ENCODE measurements at places on chromosomes 2 and 18.

DNA sequence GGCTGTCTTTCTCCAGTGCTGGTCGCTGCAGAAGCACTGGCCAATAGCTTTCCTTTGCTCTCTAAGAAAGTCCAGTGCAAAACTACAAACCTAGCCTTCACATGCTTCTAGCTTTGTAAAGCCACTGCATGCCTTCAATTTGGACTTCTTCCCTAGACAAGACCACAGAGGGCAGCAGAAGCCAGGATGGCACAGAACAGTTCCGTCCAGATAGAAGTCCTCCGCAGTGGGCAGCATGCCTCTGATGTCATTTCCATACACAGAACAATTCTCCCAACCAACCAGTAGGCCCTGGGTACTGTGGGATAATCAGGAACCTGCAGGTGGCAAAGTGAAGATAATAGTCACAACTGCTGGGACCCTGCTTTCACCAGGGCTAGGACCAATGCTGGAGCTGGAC is 3.3 kb downstream of the ST6GAL2 start:
- no peak for DNase-seq

GRCh38 chr2:216700088-216700567 is 4.8 kb upstream of the IGFBP5 start:
- DNase-seq: no peak

DNA sequence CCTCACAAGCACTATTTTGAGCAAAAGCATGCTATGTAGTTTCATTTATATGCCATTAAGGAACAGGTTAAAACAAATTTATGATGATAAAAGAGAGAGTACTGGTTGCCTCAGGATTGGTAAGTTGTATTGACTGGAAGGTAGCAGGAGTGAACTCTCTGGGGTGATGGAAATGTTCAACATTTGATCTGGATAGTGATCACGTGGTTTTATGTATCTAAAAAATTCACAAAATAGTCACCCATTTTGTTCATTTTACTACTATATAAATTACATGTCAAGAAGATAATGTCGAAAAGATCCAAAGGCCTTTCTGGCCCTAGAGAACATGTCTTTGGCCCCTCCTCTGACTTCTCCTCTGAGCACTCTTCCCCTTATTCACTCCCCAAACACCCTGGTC is 10.4 kb upstream of the RAPGEF4 start:
- DNase-seq: no peak

DNA sequence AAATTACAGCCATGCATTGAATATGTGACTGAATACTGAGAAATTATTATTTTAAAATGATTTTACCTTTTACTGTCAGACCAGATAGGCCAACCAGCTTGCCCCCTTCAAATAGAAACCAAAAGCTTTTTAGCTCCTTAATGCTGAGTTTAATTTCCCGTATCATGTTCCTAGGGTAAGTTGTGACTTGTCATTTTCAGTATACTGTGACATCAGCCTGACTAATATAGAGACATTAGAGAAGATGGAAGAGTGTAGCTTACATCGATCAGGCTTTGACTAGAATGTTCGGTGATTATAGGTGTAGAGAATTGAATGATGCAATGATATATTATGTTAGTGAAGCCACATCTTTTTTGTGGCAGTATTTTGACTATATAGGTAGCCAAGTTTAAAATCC is 50.6 kb upstream of the ZEB2 start:
- DNase-seq: no peak

DNA sequence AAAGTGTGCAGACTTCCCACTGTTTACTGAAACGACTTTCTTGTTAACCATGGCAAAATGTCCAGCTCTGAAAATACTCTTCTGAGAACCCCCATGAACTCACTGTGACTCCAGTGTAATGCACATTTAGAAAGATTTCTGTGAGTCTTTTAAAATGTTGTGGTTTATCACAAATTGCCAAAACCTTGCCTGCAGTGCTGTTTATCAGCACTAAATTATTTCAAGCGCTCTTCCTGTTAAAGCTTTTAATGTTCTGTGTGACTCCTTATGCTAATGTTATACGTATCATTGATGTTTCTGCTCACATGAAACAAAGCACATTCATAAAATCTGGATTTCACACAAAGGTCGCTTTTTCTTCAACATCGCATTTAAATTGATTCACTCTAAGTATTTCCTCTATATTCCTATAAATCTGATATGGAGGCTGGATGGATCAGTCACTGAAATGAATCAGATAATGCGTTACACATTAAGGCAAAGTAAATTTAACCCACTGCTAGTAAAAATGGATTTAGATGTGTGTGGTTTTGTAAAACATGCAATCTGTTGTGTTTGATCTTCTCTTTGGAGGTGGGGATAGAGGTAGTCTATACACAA is 521.2 kb downstream of the NYAP2 start:
- DNase-seq: no peak

DNA sequence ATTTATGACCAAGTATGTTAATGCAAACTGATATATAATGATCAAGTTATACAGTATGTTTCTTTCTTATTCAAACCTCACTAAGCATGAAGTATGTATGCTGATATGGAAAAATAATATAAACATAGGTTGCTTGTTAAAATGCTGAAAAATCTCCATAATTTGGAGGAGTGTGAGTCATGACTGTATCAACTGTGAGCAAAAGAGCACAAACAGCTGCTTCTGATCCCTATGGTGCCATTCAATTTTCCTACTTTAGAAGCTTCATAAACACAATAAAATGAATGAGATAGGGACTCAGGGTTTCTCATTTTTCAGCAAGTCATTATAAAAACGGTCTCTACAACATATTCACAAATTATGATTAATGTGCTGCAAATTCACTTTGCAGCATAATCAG is 129.9 kb upstream of the TFPI start:
- no peak for DNase-seq

DNA sequence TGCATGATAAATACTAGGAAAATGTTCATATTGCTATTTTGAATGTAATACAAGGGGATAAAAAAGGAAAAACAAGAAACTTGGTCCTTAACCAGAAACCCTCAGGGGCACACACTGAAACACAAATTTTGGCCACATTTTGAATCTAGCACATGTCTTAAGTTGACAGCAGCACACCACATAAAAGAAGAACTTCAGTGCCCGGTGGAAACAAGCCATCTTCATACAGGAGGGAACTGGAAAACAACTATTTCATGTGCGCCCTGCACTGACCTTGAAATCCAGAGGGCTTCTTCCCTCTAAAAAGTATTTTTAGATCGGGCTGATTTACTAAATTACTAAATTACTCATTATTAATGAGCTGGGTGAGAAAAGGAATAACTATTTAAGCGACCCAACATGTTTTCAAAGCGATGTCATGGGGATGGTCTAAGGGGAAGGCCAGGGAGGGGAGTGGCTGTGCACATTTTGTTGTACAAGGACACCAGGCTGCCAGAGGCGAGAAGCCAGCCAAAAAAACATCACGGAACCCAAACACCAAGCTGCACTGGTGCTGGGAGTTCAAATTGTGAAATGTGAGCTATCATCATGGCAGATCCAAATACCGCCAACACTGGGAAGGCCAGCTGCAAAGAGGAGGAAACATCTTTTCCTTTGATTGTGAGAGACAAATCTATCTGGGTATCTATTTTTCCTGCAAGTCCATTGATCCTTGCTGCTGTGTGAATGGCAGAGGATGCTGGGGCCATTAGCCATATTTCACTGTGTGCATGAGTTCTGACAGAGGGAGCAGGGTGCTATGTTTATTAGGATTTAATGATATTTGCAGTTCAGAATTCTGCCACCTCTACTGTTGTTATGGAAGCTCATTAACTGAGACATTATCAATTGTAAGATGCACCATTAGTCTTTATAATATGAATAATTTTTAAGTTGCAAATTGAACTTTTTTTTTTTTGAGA is 150.7 kb upstream of the LMAN1 start:
- DNase-seq: no peak

DNA sequence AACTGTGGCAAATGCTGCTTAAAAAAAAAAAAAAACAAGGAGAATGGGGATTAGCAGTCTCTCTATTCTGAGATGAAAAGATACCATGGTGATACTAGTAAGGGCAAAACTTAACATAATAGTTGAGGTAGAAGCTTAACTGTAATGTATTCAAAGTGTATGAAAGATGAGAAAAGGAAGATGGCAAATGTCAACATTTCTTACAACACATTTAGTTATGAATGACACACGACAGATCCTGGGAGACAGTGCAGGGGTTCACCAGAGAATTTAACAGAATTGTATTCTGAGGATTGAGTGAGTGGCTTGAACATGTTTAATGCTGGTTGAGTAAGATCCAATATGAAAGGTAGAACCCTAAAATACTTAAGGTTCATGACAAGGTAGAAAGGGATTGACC is 52.7 kb downstream of the CUL3 start:
- DNase-seq: no peak

DNA sequence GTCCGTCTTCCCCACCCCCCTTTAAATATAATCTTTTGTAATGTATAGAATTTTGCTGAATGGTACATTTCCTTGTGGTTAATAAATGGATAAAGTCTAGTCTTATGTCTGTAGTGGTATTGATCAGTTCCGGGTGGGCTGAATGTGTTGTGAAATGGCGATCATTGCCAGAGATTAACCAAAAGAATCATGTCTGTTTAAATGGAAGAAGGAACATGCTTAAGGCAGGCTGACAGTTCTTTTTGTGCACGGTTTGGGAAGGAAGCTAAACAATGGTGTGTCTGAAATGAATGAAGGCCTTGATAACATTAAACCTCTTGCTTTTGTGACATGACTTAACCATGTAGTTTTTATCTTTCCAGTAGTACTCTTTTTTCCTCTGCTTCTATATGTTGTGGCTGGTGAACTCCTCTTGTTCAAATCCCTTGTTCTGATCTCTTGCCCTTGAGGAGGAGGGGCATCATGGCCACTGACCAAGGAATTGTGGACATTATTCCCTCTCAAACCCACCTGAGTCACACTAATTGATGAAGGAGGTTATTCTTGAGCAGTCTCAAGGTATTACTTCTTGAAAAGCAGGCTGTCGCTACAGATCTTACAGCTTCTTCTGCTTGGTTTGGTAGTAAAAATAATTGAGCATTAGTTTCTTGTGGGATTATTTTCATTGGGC is 1.7 kb downstream of the ACVR2A start:
- no peak for DNase-seq

DNA sequence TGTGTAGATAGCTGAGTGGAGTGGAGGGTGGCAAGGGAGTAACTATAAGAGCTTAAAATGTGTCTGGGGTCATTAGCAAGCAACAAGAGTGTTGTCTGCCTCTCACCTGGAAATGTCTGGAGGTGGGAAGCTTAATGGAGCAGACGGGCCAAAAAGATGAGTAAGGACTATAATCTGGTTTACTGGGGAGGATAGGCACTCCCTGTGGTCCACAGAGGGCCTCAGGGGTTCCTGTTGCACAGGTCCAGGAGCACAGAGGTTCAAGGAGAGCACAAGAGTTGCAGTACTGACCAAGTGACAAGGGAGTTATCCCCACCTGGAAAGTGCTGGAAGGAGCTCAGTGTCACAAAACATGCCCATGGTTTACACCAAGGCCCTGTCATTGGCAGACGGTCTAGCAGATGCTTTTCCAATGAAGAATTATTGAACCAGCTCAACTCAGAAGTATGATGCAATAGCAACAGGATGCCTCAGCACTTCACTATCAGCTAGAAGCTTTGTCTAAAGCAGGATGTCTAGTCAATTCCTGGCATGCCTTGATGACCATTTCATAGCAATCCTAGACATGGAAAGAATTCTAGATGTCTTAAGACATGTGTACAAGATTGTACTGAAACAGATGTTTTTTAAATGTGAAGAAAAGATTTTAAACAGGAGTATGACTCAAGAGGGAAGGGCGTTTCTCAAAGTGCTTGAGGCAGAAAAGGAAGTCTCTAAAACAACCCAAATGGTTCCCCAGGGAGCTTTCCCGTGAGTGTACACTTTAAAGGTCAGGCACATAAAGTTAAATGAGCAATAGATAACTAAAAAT is 62.9 kb upstream of the SERPINE2 start:
- DNase-seq: no peak

Measured in activated T-cell treated with anti-CD3 and anti-CD28 coated beads, Interleukin-2, amount 50 U/mL, for 4 hours (primary cell).